ENCODE measurements at places on chromosomes 1 and 21.

- no peak for DNase-seq
Observed at GRCh38 chr1:58942759-58943191, 158.9 kb upstream of the JUN start.

DNA sequence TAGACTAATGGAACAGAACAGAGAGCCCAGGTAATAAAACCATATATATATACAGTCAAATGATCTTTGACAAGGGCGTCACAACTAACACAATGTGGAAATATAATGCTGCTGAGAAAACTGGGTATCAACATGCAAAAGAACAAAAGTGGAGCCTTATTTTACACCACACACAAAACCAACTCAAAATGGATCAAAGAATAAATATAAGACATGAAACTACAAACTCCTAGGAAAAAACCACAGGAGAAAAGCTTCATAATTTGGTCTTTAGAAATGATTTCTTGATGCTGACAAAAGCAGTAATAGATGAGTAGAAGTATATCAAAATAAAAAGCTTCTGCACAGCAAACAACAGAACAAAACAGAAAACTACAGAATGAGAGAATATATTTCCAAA is 192.2 kb downstream of the AKT3 start:
- no peak for DNase-seq

GRCh38 chr1:198391393-198392020 is 149.0 kb downstream of the ATP6V1G3 start:
- no peak for DNase-seq

DNA sequence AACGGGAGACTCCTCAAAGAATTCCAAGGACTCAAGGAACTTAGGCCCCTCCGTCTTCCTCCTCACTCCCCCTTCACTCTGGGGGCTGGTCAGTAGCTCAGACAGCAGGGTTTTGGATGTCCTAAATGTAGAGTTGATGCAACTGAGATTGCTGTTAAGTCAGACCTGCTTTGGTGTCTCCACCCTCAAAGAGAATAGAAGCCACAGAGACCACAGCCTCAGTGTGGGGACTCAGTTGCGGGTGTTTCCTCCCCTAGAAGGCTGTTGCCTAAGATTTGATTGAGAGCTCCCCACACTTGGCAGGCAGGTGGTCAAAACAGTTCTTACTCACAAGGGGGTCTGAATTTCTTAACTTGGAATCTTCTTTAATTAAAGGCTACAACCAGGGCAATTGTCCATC is 7.6 kb downstream of the MAN1C1 start:
- no peak for DNase-seq

DNA sequence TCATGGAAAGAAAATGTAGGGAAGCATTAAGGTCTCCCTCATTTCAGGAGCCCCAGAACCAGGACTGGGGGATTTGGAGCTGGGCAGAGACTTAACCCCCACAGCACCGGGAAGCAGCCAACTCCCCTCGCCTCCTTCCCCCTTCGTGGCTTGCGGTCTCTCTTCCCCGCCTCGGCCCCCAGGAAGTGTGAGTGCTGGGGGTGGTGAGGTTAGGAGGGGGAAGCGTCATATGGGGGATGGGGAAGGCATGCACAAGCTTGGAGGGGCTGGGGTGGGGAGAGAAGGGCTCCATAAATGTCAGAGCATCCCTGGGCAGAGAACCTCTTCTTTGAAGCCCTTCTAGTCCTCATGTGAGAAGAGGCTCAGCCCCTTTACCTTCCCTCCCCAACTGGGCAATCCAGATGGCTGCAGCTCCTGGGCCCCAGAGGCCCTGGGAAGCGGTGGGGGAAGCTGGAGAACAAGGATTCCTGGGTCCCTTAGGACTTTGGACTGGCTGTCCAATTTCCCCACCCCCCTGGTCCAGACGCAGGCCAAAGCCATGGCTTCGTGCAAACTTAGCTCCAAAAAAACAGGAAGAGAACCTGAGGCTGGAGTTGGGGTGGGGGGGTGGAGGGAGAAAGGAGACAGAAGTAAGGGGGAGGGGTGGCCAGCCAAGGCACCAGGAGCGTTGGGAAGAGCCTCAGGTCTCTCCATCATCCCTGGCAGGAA is 7.8 kb downstream of the ZBTB7B start:
- no peak for DNase-seq

DNA sequence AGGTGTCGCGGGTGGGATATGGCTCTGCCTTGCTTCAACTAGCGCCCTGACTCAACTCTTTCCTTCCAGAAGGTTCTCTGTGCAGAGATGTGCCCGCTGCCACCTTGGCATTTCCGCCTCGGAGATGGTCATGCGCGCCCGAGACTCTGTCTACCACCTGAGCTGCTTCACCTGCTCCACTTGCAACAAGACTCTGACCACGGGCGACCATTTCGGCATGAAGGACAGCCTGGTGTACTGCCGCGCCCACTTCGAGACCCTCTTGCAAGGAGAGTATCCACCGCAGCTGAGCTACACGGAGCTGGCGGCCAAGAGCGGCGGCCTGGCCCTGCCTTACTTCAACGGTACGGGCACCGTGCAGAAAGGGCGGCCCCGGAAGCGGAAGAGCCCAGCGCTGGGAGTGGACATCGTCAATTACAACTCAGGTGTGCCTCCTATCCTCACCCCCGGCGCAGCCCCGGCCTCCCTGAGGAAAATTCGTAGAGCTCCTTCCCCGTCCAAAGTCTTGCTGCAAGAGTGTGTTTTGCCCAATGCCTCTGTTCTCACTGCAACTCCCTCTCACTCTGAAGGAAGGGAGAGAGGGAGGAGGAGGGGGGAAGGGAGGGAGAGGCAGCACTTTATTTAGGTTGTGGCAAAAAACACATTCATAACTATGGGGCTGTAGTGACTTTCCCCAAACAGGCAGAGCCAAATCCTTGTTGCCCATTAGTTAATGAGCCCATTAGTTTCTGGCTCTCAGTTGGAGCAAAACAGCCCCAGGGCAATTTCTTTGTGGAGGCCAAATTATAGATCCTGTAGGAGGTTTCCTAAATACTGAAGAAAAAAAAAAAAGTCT is 4.3 kb downstream of the LHX9 start:
- DNase-seq = no peak

DNA sequence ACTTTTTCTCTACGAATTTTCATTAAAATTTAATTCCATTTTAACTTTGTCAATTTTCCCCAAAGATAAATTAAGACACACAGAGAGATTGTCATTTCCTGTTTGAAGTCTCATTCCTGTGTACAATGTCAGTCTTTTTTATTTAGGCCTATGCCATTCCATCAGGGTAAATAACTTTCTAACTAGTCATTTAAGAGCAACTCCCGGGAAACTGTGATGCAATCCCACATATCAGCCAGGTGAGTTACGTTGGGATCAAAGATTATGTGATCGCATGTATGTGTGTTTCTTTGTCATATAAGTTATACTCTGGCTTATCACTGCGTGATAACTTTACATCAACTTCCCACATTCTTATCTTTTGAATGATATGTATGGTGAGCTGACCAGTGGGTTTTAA is 86.1 kb upstream of the S1PR1 start:
- no peak for DNase-seq

- DNase-seq = no peak
Observed at GRCh38 chr1:28139025-28139712, 37.3 kb downstream of the PTAFR start.

DNA sequence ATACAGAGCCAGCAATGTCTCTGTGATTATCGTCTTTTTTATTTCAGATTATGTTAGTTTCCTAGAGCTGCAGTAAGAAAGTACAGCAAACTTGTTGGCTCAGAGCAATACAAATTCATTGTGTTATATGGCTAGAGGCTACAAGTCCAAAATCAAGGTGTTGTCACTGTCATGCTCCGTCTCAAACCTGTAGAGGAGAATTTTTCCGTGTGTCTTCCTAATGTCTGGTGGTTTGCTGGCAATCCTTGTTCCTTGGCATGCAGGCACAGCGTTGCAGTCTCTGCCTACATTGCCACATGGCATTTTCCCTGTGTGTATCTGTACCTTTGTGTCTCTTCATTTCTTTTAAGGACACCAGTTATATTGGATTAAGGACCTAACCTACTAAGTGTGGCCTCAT is 244.4 kb downstream of the LRRIQ3 start:
- DNase-seq = no peak

GRCh38 chr1:171431994-171432393 is 53.3 kb upstream of the PRRC2C start:
- no peak for DNase-seq

- DNase-seq = peak; percentile 66
Observed at GRCh38 chr21:38807441-38807871, 1.7 kb downstream of the ETS2 start.

GRCh38 chr1:11787251-11787803 is 18.4 kb downstream of the MTHFR start:
- DNase-seq = no peak

DNA sequence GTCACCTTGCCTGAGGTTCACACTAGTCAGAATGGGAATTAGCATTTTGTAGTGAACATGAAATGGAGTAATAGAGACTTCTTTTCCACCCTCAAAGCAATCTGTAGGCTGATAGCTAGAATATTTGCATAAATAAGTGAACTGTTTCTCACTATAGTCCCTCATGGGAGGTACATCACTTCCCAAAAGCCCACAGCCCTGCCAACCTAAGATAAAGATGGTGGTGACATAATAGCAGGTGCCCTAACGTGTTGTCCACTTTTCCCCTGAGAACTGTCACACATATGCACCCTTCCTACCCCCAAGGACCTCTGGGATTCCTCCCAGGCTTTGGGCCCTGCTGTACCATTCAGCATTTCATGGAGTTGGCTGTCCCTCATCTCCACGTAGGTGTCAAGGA is 4.4 kb downstream of the TMEM35B start:
- DNase-seq = no peak

DNA sequence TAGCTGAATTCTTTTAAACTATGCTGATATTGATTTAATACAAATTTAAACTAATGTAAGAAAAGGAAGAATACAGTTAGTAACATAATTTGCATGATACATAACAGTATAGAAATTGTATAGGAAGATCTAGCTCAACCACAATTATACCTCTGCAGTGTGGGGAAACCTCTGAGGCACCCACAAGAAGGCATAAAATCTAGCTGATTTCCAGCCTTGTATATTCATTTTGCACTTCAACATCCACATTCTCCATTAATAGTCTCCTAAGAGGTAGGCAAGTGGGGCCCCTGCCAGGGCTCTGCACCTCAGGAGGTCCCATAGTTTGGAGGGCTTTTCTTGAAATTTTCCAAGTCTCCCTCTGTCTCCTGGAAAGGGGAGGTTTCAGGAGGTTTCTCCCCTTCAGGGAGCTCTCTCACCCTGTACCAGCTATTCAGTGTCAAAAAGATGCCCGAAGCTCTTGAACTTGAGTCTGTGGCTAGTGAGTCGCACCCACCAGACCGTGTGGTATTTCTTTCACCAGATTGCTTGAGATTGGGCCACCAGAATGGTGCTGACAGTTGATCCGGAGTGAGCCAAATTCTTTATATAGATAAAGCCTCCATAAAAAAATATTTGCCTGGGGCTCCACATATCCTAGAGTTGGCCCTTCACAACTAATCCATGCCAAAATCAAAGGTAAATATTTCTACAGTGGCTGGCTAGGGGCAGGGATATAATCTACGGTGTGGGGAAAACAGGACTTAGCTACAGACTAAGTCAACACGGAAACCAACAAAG is 108.2 kb downstream of the TIAM1 start:
- no peak for DNase-seq

DNA sequence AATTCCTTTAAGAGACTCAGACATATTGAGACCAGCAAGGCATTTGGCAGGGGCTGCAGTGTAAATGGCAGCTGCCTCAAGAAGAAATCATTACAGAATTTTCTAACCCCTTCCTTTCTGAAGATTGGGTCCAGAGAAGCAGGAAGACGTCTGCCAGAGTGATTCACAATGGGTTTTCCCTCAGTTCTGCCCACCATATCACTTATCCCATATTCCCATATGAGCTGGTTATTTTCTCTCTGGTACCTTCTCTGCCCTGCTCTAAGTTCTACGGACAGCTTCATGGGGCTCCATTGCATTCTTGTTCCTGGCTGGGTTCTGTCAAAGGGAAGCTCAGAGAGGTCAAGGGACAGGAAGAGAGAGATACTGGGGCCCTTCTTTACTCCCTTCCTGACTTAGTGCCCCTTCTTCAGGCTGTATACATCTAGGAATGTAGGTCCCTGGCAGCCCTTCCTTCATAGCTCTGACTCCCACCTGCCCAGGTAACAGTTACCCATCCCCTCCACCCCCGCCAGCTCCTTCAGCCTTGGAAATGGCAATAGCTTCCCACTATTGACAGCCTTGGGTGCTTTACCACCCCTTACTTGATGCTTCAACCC is 420.6 kb upstream of the DAB1 start:
- no peak for DNase-seq

GRCh38 chr1:163440090-163440489 is 118.3 kb downstream of the NUF2 start:
- no peak for DNase-seq

GRCh38 chr1:8343044-8343443 is 25.1 kb downstream of the SLC45A1 start:
- no peak for DNase-seq

- no peak for DNase-seq
Observed at GRCh38 chr1:53987880-53988279, 30.1 kb downstream of the LDLRAD1 start.

- no peak for DNase-seq
Observed at GRCh38 chr1:162316187-162316586, 60.5 kb downstream of the SPATA46 start.

DNA sequence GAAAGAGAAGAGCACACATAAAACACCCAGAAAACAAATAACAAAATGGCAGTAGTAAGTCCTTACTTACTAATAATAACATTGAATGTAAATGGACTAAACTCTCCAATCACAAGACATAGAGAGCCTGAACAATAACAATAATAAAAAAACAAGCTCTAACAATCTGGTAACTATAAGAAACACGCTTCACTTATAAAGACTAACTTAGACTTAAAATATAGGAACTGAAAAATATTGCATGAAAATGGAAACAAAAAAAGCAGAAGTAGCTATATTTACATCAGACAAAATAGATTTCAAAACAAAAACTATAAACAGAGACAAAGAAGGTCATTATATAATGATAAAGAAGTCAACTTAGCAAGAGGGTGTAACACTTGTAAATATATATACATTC is 83.1 kb upstream of the LYPLAL1 start:
- no peak for DNase-seq

DNA sequence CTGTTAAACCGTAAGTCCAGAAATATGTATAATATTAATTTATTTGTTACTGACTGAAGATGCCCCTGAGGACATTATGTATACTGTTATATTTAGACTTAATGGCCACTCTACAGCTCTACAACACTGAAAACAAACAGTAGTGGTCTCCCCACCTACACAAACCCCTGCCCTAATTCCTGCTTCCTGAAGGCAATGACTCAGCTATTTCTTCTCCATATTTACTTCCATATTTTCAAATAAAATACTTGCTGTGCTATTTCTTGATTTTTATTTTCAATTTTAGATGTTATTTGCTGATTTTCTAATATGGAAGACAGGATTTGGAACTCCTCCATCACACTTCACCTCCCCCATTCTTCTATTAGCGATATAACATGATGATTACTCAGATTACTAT is 97.6 kb downstream of the PCNX2 start:
- DNase-seq = no peak

Data from NCI-H2081 treated with DMSO at 0.1 percent for 48 hours (cell line).